Skeletal muscle cell (primary cell): ENCODE measurements at places on chromosomes 5 and 9.

DNA sequence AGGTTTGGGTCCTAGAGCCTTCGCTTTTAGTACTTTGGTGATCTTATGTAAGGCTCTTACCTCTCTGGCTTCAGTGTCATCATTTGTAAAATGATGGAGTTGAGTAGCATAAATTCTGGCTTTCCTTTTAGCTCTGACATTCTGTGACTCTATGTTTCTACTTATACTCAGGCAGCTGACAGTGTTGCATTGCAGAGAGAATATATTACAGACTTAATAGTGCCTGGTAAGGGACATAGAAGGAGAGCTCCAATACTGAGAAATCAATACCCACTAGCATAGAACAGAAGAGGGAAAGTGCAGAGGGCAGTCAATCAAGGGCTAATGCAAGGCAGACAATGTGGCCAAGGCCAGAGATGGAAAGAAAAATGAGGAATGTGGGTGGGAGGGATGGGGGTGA is 371.4 kb upstream of the TLE4 start:
- no peak for DNase-seq

DNA sequence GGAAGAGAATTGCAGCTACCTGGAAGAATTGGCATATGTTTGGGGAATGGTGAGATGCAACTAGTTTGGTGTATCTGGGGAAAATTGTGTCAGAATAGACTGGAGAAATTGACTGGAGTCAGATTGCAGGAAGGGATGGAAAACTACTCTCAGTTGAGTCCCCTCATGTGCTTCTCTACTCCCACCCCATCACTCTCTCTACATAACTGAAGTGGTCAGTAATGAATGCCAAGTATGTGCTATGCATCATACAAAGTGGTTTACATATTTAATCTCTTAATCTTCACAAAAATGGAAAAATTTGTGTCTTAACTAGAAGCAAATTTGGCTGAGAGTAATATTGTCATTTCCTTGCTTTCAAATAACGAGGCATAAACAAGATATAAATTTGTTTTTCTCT is 146.4 kb upstream of the TNC start:
- DNase-seq: no peak

GRCh38 chr5:121726991-121727390 is 124.7 kb upstream of the FTMT start:
- DNase-seq: no peak

- DNase-seq: no peak
Measured at GRCh38 chr9:3502560-3503398, 23.0 kb downstream of the RFX3 start.

- no peak for DNase-seq
Measured at GRCh38 chr9:882416-882924, 41.0 kb downstream of the DMRT1 start.

- no peak for DNase-seq
Measured at GRCh38 chr9:120531683-120532300, 48.2 kb downstream of the CDK5RAP2 start.
